Left renal pelvis (tissue), 4 donors: ENCODE measurements at places on chromosomes 12 and 14. TPM values are rescaled to one million over a fixed set of nuclear protein-coding genes. Genes with fewer than 3 reads are reported as not detected.

DNA sequence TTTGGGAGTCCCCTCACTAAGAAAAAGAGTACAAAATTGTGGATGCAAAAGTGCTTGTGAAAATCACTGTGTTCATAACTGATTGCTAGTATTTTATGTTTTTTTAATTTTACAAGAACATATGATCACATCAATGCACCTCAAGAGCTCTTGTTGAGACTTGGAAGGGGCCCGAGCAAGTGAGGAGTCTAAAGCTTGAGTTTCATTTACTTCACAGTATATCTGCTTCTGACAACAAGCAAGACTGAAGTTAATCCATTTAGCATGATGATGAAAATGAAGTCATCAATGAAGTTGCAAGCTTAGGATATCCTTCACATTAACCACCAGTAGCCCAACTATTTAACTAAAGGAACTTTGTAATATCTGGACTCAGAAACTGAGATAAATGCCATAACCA is 182.5 kb upstream of the DIO2 start:
- DNase-seq = no peak

DNA sequence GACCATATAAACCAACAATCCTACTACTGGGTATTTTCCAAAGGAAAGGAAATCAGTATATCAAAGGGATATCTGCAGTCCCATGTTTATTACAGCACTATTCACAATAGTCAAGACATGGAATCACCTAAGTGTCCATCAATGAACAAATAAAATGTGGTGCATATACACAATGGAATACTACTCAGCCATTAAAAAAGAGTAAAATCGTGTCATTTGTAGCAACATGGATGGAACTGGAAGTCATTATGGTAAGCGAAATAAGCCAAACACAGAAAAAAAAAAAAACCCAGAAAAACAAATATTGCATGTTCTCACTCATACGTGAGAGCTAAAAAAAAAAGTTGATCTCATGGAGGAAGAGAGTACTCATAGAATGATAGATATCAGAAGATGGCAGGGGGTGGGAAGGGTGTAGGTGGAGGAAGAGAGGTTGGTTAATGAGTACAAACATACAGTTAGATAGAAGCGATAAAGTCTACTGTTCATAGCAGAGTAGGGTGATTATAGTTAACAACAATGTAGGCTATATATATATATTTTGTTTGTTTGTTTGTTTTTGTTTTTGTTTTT is 49.3 kb downstream of the BCAT1 start:
- no peak for DNase-seq

DNA sequence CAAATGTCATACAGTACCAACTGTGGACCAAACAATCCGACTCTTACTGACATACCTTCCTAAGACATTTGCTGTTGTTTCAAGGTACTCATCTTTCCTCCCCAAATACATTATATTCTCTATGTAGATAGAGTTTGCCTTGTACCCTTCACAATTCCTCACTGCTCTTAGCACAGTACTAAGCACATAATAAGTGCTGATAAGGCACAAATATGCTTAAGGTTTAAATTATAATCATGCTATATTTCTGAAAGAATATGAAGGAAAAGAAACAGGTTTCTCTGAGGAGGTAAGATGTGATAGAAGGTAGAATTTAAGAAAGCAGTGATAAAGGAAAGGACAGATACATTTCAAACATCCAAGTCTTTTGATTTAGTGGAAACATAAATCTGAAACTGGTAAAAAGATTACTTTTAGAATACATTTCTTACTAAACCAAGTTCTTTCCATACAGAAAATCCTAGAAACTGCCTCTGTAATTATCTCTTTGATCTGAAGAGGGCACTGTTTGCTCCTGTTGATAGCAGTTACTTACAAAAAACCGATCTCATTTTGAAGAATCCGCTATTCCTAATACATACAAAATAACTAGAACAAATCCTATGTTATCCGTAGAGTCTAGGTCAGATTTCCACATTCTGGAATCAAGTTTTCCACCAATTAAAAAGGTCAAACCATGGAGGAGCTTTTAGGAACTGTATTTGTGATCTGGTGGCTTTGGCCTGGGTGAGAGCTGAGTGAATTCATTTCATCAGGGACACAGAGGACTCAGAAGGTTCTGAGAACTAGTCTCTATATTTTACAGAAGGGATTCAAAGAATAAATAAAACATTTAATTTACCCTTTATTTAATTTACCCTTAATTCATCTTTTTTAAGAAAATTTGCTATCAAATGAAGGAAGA is 311.9 kb downstream of the DAD1 start:
- no peak for DNase-seq

DNA sequence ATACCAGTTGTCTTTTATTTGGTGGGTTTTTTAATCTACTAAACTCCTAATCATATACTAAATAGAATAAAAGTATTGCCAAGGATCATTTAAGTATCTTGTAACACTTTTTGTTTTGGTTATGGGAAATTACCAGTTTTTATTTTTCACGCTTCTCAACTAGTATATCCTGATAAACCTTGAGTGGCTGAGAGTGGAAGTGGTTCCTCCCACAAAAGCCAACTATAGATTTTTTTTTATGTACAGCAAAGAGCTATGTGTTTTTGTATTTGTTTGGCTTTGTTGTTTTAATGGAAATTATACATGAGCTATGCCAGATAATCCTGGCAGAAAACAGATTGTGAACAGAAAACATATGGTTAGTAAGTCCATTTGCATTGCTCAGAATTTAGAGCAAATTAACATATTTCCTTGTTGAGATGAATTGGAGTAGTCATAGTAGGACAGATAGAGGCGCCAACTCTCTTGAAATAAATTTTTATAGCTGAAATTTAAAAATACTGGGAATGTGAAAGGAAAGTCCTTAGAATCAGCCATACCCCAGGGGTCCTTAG is 60.9 kb upstream of the PSMA6 start:
- DNase-seq = no peak

DNA sequence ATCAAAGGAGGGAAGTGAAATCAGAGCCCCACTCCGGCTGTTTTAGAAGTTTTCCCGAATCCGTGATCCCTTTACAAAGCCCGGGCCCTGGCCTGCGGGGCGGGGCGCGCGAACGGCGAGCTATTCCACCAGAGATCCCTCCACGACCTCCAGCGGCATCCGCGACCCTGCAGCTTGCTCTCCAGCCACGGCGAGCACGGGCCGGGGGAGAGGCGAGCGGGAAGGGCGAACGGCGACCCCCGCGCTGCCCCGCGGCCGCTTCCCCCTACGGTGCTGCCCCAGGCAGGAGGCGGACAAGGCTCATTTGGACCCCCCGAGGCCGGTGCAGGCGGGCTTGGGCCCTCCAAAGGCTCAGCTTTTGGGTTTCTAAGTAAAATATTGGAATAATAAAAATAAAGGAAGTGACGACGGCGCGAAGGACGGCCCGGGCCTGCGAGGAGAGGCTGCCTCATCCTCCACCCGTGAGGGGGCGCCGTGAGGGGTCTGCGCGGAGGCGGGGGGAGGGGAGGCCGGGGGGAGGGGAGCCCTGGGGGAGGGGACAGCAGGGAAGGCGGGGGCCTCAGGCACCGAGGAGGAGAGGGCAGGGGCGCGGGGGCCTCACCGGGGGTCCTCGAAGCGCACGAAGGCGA is 613 bp downstream of the SRSF9 start:
- DNase-seq = no peak

DNA sequence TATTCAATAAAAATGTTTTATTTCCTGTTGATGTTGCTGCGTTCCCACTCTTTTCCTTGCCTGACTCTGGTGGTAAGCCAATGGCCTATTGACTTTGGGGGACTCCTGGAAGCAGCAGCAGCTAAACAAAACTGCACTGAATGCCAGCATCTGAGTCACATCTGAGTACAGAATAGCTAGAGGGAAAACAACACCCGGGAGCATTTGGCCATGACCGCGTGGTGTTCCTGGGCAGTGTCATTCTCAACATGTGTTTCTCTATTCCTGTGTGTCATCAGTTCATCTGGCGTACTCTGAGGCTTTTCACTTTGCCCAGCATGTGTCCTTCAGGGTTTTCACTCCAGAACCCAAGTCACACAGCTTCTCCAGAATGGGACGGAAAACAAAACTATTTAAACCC is 238.8 kb downstream of the PAWR start:
- DNase-seq = no peak

DNA sequence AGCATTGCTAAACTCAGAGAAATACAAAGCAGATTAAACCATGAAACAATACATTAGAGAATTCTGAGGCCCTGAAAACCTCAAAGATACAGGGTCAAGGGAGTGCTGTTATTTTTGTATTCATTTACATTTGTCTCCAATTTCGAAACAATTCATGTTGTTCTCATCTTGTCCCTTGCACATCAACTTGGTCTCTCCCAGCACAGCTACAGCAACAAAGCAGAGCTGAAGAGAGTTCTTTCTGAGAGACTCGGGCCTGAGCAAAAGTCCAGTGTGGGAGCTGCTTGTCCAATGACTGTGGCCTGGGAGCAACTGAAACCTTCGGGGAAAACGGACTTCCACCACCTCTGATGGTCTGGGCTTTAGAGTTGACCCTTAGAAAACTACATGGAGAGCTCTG is 79.4 kb upstream of the CDKN3 start:
- no peak for DNase-seq

DNA sequence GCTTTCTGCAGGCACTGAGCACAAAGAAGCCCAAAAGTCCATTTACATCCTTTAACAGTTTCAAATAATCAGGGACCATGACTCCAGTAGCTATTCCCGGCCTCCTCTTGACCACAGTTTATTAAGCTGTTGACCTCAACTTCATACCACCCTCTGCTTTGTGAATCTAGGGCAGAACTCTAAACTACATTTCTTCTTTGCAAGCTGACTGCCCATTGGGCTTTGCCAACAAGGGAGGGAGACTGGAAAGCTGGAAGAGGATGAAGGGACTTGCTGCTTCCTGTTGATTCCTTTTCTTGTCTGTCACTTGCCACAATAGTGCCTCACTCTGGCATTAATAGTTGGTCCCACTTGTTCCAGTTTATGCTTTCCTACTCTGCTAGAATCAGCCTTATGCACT is 2.7 kb downstream of the CGRRF1 start:
- no peak for DNase-seq

Gene CEP170B
- polyA plus RNA-seq = 12.5 TPM

GRCh38 chr12:14322403-14322802 is 43.1 kb upstream of the ATF7IP start:
- no peak for DNase-seq

DNA sequence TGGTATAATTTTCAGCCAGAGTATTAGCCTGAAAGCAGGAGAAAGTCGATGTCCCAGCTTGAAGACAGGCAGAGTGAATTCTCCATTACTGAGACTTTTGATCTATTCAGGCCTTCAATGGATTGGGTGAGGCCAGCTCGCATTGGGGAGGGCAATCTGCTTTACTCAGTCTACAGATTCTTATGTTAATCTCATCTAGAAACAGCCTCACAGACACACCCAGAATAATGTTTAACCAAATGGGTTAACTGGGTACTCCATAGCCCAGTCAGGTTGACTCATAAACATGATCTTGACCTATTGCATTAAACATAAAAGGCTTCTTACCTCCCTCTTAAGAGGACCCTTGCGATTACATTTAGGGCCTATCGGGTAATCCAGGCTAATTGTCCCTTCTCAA is 118.0 kb downstream of the KTN1 start:
- DNase-seq = no peak

DNA sequence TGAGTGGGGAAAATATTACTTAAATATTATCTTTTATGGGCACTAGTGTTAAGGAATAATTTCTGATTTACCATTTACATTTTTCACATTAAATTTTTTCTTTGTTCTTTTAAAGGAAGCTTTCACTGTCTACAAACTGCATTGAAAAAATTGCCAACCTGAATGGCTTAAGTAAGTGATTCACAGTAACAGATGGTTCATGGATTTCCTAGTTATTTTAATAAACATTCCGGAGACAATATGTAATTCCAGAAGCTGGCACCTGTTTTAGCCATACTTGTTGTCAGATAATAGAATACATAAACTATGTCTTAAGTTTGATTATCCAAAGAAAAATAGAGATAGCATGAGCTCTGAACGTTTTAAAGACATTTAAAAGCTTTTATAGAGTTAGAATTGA is 17.1 kb downstream of the DNAL1 start:
- no peak for DNase-seq

DNA sequence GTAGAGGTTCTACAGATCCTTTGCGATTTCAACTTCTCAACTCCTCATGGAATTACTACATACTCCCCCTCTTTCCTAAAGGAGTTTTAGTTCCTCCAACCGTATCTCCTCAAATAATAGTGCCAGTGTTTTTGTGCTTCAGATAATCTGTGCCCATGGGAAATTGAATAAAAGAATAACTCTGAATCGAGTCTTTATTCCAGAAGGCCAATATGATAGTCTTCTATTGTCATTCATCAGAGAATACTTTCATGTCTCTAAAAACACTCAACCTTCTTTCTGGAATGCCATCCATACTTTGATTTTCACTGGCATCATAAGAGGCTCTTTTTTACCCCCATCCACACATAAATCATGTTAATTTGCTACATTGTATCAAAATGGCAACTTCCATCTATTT is 911.3 kb upstream of the USP15 start:
- no peak for DNase-seq

Gene DNAJC22
- 6.5 TPM for polyA plus RNA-seq

DNA sequence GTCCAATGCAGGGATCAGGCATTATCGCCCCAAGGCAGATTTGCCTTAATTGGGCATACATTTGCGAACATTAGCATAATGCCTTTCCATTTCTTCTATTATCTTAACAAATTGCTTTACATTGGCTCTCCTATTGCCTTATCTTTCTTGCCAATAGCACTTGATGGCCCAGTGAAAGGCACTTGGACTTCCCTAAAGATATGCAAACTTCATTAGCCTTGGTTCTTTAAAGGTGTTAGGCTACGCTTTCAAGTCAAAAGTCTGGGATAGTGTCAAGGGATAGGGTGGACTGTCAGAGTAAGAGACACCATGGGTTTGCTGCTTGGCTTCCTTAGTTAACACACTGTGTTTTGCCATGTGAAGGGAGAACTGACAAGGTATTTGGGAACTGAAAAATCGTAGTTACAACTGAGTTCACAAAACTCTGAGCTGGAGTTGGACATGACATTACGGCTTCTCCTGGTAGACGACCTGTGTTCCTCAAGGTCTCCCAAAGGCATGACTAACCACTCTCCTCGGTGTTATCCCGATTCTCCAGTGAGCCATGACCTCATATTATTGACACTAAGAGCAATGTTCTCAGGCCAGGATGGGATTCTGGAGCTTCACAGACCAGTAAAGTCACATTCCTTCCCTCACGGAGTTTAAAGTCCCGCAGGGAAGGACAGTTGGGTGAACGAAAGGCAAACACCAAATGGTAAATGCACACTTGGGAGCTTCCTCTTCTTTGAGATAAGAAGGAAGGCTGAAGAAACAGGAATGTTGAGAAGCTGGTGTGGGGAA is 65.2 kb downstream of the TBC1D30 start:
- DNase-seq = no peak

Gene ADAM21
- 0.61 TPM for polyA plus RNA-seq

DNA sequence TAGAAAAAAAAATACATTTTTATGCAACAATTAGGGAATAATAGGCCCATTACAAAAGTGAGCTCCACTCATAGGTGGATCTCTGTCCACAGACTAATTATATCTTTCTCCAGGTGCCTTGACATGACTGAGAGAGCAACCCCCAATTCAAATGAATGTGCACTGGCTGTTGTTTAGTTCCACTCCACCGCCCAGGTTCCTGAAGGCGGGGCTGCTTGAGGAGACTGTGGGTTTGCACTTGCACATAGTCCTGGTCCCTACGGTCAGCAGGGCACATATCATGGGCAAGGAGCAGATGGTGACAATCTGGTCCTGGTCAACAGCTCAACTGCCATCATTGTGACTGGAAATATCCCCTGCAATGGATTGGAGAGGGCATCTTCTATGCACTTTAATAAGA is 195.6 kb upstream of the PWP1 start:
- no peak for DNase-seq

Gene SYT1
- polyA plus RNA-seq = 54.2 TPM
